ENCODE measurements at places on chromosomes 3 and 15. TPM values are rescaled to one million over a fixed set of nuclear protein-coding genes. Genes with fewer than 3 reads are reported as not detected.

Gene GOLIM4
- total RNA-seq = 19.2 TPM

Gene PRTG
- total RNA-seq = 9.9 TPM

Gene PLA2G4E
- not detected for total RNA-seq

Gene SLC22A13
- not detected for total RNA-seq

Gene LARP6
- 74.0 TPM for total RNA-seq

Gene PLAAT1
- not detected for total RNA-seq

Gene NAALADL2
- not detected for total RNA-seq

Gene SCN11A
- total RNA-seq = not detected

Gene WDR76
- total RNA-seq = 12.7 TPM

All from A549 treated with ZK216348 at 1 μM for 4 hours (cell line).